Brain pericyte (primary cell): ENCODE measurements at places on chromosomes 11 and 22.

DNA sequence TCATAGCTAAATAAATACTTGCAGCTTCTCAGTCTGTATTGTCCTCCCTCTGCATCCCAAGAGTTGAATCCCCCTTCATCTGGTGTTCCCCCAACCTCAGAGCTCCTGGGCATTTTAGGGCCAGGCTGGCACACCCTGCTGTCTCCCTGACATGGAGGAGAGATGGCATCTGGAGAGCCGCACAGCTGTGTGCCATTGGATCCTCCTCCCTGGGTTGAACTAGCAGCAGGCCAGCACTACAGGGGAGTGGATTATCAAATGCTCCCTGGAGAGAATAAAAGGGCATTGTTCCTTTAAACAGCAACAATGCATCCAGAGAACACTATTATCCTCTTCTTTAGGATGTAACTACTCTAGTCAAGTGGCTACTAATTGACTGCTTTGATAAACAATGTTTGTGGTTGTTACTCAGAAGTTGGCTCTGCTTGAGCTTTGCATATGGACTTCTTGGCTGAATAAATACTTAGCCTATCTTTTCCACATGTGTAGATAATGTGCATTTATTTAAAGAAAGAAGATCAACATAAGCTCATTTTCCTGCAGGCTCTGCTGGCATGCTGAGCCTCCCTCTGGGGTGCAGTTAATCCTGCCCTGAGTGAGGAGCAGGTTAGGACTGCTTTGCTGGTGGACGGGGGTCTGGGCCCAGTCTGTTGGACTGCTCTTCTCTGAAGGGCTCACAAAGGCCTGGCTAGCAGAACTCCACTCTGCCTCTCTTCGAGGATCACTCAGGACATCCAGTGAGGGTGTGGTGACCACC, 897.2 kb downstream of the TBC1D22A start:
- DNase-seq = no peak

DNA sequence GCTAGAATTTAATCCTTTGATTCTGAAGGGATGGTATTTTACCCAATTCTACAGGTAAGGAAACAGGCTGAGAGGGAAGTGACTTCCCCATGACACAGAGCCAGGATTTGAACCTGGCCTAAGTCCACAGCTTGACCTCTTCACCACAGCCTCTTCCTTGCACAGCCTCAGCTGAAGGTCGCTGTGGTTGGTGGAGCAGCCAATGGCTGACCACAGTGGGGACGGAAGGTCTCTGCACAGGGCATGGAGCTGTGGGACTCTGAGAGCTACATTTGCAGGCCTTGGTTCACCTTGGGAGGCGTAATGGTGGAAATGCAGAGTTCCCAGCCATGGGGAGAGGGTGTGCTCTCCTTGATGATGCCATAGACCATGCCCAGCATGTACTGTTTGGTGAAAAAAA, 295.0 kb downstream of the DDX10 start:
- DNase-seq = no peak

- DNase-seq = no peak
These were observed 54.5 kb upstream of the ZBTB44 start for GRCh38 chr11:130369141-130369691.

DNA sequence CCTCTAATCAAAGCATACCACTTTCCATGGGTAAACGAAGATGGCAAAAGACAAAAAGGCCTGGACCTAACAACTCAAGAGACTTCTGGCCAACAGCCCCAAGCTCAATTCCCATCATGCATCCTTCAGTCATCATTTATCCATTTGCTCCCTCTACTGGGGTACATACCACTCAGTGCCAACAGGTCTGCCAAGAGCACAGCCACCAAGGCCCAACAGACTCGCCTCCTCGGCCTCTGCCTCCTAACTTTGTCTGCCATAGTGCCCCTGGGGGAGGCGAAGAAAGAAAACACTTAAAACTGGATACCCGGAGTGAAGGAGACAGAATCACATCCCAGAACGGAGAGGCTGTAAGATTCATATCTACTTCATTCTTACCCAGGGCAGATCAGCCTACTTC, 1.1 kb downstream of the HYOU1 start:
- no peak for DNase-seq

DNA sequence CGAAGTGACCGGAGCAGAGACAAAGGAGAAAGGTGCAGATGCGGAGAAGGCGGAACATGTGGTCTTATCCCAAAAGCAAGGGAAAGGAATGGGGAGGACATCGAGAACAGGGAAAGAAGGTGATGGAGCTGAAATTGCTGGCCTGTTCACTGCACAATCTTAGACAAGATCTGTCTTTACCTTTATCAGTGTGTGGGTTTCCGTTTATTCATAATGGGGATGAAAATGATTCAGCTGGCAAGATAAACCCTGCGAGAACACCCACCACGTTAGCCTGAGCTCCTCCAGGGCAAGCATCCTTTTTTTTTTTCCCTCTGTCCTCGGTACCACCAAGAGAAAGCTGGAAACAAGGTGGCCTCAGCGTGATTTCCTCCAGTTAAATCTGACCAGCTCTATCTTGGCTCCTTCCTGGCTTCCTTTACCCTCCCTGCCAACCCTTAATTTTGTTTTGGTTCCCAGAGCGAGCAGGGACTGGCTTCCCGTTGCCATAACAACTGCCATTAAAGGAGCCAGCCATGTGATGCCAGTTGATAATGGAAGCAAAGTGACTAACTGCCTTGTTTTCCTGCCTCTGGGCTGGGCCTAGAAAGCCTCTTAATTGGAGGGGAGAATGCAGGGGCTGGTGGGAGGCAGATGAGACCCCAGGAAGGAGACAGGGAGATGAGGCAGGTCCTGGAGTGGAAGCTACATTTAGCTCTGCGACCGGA, 4.2 kb downstream of the SGSM1 start:
- no peak for DNase-seq

DNA sequence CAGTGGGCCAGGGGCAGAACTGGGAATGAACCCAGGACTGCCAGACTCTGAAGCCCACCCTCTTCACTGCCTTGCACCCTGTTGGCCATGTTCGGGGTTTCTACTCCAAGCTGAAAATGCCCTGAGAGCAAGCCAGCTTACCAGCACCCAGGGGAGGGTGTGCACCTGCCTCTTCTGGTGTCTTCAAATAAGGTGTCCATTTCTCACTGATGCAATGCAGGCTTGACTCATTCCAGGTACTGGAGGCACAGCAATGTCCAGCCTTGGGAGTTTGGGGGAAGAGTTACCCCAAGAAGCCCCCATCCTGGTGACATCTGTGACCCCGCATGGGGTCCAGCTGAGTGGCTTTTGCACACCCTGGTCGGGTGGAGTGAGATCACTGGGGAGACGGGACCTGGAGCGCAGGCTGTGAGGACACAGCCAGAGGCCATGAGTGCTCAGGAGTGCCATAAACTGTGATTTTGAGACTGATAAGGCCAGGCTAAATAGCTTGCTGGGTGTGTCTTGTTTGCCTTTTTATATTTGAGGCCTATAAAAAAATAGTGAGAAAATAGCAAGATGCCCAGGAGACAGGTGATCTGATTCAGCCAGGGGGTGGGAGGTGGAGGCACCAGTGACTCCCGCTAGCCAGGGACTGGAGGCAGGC, 4.6 kb upstream of the CERK start:
- no peak for DNase-seq

DNA sequence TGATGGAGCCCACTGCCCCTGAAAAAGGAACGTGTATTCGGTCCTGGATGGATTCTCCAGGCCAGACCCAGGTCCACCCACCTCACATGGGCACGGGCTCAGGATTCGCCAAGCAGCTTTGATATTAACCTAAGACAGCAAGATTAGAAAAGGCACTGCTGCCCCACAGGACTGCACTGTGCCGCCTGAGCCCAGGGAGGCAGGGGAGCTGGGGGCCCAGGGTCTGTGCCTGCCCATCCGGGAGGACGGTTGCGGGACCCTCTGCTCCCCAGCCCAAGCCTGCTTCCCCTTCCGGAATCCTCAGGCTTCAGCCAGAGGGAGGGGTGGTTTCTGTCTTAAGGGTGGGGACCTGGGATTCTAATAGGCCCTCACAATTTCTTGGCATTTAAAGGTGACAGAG, 13.5 kb upstream of the VSIG10L2 start:
- DNase-seq = no peak

- DNase-seq = no peak
These were observed 601.3 kb downstream of the ETS1 start for GRCh38 chr11:127986073-127986472.

- DNase-seq = no peak
These were observed 124.3 kb upstream of the TTC12 start for GRCh38 chr11:113189909-113190667.

- DNase-seq = no peak
These were observed 18.6 kb upstream of the NAP1L4 start for GRCh38 chr11:3010521-3011275.

- DNase-seq = no peak
These were observed 20.4 kb downstream of the BIRC2 start for GRCh38 chr11:102367364-102367763.

DNA sequence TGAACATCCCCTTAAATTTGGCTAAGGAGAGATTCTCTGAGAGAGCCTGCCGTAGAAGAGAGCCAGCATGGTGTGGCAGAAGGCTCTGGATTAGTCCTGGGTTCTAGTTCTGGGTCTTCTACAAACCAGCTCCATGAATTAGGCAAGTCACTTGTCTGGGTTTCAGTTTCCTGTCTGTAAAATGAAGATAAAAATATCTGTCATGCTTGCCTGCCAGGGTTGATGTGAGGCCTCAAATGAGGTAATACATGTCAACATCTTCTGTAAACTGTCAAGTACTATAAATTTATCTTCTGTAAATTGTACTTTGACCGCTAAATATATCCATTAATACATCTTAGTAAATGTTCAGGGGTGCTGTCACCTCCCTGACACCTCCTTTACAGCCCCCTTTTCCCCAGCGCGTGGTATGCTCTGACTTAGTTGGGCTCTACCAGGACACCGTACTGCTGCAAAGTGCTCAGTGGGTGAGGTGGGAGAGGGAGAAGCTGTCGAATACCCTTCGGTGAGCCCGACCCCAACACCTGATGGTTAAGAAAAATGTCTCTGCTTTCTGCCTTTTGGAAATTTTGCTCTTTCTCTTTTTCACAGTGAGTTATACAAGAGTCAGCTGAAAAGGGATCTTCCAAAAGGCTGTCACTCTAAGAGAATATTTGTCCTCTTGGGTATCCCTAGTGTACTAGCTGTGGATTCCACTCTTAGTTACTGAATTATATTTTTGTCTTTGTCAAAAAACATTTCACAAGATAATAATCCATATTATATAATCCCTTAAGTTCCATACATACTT, 15.0 kb downstream of the RBX1 start:
- DNase-seq = no peak

DNA sequence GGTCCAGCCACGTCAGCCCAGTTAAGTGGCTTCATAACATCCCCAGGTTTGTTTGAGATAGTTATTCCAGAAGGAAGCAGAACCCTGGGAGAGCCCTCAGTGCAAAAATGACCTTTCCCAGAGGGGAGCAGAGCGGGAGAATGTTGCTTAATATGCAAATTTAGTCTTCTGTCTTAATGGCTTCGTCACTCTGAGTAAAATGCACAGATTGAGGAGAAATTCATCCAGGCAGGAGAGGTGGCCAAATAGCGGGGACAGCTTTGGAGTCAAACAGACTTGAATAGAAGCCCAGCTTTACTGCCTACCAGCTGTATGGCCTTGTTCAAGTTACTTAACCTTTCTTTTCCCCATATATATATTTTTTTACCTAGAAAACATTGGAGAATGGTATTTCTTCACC, 12.3 kb upstream of the NRGN start:
- no peak for DNase-seq

DNA sequence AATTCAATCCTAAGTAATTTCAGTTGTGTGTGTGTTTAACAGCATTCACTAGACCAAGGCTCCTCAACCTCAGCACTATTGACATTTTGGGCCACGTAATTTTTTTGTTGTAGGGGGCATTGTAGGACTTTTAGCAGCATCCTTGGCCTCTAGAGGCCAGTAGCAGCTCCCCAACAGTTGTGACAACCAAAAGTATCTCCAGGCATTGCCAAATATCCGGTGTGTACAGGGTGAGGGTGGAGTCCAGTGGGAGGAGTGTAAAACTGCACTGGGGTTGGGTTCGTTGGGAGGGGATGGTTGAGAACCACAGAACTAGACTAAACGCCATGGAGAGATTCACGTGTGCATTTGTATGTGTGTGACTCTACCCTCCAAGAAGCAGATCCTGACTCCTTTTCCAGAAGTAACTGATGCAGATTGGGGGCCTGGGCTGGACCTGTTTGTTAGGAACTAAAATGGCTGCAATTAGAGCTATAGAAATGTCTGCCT, 5.9 kb upstream of the PHF21A start:
- no peak for DNase-seq

- DNase-seq = peak; percentile 41
These were observed 33.1 kb downstream of the DDX10 start for GRCh38 chr11:108697872-108698473.

DNA sequence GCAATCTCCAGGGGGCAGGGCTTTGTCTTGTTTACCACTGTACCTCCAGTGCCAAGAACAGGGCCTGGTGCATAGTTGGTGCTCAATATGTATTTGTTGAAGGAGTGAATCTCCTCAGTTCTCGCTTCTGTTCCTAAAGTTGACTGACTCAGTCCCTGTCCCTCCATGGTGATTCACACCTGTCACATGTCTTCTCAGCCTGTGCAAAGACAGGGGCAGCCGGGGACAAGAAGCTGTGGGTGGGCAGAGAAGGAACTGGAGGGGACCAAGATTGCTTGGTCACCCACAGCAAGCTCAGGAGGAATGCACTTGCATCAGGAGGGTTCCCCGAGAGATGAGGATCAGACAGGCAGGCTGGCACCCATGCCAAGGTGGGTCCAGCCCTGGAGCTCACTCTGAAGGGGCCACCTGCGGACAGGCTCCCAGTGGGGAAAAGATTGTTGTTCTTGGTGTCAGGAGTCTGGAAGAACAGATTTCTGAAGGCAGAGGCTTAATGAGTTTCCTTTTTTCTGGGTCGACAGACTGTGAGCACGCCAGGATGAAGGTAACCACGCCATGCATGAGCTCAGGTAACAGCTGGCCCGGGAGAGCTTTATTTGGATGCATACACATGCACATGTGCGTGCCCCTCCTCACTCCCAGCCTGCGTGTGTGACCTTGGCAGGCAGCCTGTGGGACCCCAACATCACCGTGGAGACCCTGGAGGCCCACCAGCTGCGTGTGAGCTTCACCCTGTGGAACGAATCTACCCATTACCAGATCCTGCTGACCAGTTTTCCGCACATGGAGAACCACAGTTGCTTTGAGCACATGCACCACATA, 16.9 kb downstream of the IL17RA start:
- DNase-seq = no peak

DNA sequence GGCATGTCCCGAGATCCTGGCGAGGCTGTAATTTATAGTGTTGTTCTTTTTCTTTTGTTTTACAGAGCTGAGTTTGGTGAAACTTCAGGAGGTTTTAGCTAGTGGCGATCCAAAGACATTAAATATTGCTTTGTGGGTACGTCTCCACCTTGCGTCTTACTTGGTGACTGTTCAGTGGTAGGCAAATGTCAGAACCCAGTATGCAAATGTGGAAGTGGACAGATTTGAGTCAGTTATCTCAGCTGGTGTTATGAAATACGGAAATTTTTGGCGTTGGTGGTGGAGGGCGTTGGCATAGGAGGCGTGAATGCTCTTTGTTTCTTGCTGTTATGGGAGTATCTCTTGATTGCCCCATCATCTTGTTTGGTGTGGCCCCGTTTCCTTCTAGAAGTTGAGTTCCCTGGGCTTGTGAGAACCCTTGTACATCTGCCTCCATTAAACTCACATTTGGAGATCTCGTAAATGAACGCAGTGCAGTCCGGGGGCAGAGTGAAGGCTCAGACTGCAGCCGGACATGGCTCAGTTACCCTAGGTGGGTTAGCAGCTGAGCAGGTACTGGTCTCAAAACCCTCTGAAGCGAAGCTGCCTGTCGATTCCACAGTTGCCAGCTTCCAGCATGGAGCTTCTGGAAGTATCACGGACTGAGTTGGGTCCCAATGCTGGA, 39.9 kb downstream of the PTPRJ start:
- DNase-seq = no peak
